Muscle of leg (tissue), 16 donors: ENCODE measurements at places on chromosomes 1 and 21. TPM values are rescaled to one million over a fixed set of nuclear protein-coding genes. Genes with fewer than 3 reads are reported as not detected.

- H3K27me3 ChIP-seq: peaks cover 5% of the 10 kb centered on the region
- H3K4me3 ChIP-seq: peak overlapping the region; percentile 1
- DNase-seq: no peak
- H3K36me3 ChIP-seq: peaks cover 46% of the 10 kb centered on the region
- H3K4me1 ChIP-seq: peaks cover 45% of the 10 kb centered on the region
- H3K27ac ChIP-seq: peak overlapping the region; percentile 65
These were observed 1.8 kb downstream of the FNDC5 start for GRCh38 chr1:32868806-32869455.

- no peaks in the 10 kb centered on the region for H3K36me3 ChIP-seq
- DNase-seq: peak; percentile 25
- no peak overlapping the region for H3K4me3 ChIP-seq
These were observed 133.7 kb downstream of the PTPRU start for GRCh38 chr1:29370067-29370466.

DNA sequence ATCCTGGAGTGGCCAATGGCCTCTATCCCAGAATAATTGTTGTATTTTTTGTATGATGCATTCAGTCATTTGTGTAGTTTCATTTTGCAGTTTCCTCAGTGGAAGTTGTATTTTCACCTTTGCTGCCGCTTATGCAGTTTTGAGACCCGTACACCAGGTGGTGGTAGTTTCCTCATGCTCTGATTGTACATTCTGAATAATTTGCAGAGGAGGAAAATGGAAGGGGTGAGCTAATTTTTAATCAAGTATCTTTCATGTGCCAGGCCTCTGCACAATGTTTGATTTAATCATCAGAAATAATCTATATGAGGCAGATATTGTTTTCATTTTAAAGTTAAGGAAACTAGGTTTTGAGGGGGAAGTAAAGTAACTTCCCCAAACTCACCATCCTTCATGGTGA lies 29.5 kb downstream of the HLX start:
- no peak overlapping the region for H3K27ac ChIP-seq
- peak; percentile 45 for DNase-seq
- H3K4me3 ChIP-seq: no peak overlapping the region
- no peaks in the 10 kb centered on the region for H3K36me3 ChIP-seq
- peaks cover 22% of the 10 kb centered on the region for H3K4me1 ChIP-seq

GRCh38 chr1:19113697-19114092 lies 96.4 kb downstream of the UBR4 start:
- H3K4me1 ChIP-seq: peaks cover 18% of the 10 kb centered on the region
- DNase-seq: peak; percentile 38
- no peak overlapping the region for H3K4me3 ChIP-seq

- H3K36me3 ChIP-seq: no peaks in the 10 kb centered on the region
- H3K27me3 ChIP-seq: peaks cover 25% of the 10 kb centered on the region
- peaks cover 19% of the 10 kb centered on the region for H3K4me1 ChIP-seq
- no peak overlapping the region for H3K27ac ChIP-seq
- H3K4me3 ChIP-seq: no peak overlapping the region
These were observed 52.1 kb upstream of the LAPTM5 start for GRCh38 chr1:30809514-30810263.

The FBXO44 gene
- total RNA-seq: 4.8 TPM

DNA sequence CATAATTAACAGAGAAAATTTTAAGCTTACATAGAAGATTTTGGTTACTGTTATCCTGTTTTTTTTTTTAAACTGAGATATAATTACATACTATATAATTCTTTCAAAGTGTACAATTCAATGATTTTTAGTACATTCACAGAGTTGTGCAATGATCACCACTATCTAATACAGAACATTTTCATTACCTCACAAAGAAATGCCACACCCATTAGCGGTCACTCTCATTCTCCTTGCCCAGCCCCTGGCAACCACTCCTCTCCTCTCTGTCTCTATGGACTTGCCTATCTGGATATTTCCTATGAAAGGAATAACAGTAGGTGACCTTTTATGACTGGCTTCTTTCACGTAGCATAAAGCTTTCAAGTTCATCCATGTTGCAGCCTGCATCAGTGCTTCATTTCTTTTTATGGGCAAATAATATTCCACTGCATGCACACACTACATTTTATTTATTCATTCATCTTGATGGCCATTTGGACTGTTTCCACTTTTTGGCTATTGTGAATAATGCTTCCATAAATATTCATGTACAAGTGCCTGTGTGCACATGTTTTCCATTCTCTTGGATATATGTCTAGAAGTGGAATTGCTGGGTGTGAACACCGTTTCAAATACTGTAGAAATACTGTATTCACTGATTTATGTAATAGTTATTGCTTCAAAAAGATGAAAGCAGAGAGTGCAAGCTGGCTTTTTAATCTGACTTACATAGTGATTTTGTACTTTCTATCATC lies 26.5 kb downstream of the TAF5L start:
- DNase-seq: no peak
- H3K4me1 ChIP-seq: peaks cover 2% of the 10 kb centered on the region
- no peak overlapping the region for H3K4me3 ChIP-seq
- no peaks in the 10 kb centered on the region for H3K27me3 ChIP-seq

The FCGR1A gene
- 1.4 TPM for total RNA-seq

DNA sequence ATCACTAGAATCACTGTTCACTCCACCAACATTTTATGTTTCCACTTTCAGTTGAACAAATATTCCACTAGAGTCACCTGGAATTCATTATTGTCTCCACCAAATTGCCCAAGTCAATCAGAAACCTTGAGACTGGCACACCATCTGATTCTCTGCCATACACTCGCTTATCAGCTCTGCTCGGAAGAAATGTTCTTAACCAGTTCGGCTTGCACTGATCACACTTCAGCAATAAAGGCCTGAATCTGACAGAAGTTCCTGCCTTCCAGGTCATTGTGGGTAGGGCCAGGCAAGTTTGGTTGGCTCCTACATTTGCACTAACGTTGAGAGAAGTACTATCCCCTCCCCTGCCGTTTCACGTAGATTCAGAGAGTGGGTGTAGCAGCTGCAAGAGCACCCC lies 10.0 kb downstream of the TPM3 start:
- H3K4me3 ChIP-seq: peak overlapping the region; percentile 97
- H3K27me3 ChIP-seq: no peaks in the 10 kb centered on the region
- H3K4me1 ChIP-seq: peaks cover 33% of the 10 kb centered on the region

GRCh38 chr1:37949524-37950152 lies 2.8 kb upstream of the INPP5B start:
- no peak overlapping the region for H3K4me3 ChIP-seq
- H3K27me3 ChIP-seq: no peaks in the 10 kb centered on the region
- H3K36me3 ChIP-seq: peaks cover 2% of the 10 kb centered on the region
- peaks cover 16% of the 10 kb centered on the region for H3K4me1 ChIP-seq
- no peak overlapping the region for H3K27ac ChIP-seq
- no peak for DNase-seq

The KCNK2 gene
- 3.7 TPM for total RNA-seq

- H3K36me3 ChIP-seq: no peaks in the 10 kb centered on the region
- no peaks in the 10 kb centered on the region for H3K27me3 ChIP-seq
- H3K27ac ChIP-seq: peak overlapping the region; percentile 56
- peak overlapping the region; percentile 68 for H3K4me3 ChIP-seq
- H3K4me1 ChIP-seq: peaks cover 18% of the 10 kb centered on the region
These were observed 31.3 kb upstream of the JUN start for GRCh38 chr1:58815069-58815685.

The TSPAN2 gene
- 17.6 TPM for total RNA-seq

- no peaks in the 10 kb centered on the region for H3K27me3 ChIP-seq
- DNase-seq: no peak
- H3K4me3 ChIP-seq: no peak overlapping the region
- no peaks in the 10 kb centered on the region for H3K36me3 ChIP-seq
These were observed 9.4 kb upstream of the BACH1 start for GRCh38 chr21:29289317-29289716.

DNA sequence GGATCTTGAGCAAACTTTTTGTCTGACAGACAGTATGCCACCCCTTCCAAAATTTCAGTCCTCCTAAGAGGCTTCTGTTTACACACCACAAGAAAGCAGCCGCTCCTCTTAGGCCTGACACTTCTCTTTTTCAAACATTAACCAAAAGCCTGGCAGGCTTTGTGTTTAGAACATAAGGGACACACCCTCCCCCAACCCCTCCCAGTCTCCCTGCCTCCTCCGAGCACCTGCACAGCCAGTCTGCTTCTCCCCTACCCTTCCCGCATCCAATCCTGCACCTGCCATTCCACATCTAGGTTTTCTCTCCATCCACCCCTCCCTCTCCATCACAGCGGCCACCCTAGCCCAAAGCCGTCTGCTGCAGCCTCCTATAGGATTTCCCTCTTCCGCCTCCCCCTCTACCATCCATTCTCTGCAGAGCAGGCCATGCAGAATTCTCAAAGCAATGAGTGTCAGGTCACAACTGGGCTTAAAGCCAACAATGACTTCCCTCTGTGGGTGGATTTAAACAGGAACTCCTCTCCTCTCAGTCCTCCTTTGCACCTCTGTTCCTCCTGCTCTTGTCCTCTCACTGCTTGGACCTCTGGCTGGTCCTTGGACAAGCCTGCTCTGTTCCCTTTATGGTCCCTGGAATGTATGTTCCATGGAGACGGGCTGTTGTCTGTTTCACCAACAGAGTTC lies 478.2 kb downstream of the NPHP4 start:
- H3K4me3 ChIP-seq: no peak overlapping the region
- H3K4me1 ChIP-seq: peaks cover 11% of the 10 kb centered on the region
- no peaks in the 10 kb centered on the region for H3K36me3 ChIP-seq

- H3K27me3 ChIP-seq: no peaks in the 10 kb centered on the region
- peaks cover 95% of the 10 kb centered on the region for H3K36me3 ChIP-seq
- no peak overlapping the region for H3K27ac ChIP-seq
- H3K4me1 ChIP-seq: peaks cover 21% of the 10 kb centered on the region
These were observed 36.7 kb downstream of the PARP1 start for GRCh38 chr1:226371027-226371694.

GRCh38 chr1:32291708-32292538 lies at the start of gene HDAC1:
HDAC1 (plus strand) TSS chr1:32292083; CDS start chr1:32292170, 87 bp downstream.
- H3K27me3 ChIP-seq: no peaks in the 10 kb centered on the region
- peaks cover 8% of the 10 kb centered on the region for H3K4me1 ChIP-seq
- no peaks in the 10 kb centered on the region for H3K36me3 ChIP-seq
- H3K27ac ChIP-seq: peak within 1 kb of the TSS; percentile 82
- peak; percentile 93 for DNase-seq

DNA sequence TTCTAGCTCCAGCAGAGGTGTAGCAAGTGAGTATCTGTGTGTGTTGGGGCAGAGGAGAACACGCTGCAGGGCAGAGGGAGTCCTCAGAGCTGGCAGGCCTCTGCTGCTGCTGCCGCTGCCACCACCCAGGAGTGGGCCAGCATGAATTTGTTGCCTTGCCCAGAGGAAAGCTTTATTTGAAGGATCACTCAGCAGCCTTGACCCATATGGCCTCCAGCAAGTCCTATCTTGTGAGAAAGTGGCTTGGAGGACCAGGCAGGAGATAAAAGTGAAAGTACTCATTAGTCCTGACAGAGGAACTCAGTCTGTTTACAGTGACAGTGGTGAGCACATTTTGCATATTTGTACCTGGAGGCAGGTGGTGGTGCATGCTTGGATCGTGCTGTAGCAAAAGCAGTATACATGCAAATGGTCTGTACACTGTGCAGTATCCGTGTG lies 3.1 kb downstream of the TRAF5 start:
- H3K27ac ChIP-seq: no peak overlapping the region
- peaks cover 36% of the 10 kb centered on the region for H3K4me1 ChIP-seq
- H3K27me3 ChIP-seq: no peaks in the 10 kb centered on the region

- no peaks in the 10 kb centered on the region for H3K36me3 ChIP-seq
- H3K4me1 ChIP-seq: no peaks in the 10 kb centered on the region
- H3K4me3 ChIP-seq: no peak overlapping the region
- DNase-seq: no peak
These were observed 145.6 kb downstream of the MRPL39 start for GRCh38 chr21:25461725-25462124.

DNA sequence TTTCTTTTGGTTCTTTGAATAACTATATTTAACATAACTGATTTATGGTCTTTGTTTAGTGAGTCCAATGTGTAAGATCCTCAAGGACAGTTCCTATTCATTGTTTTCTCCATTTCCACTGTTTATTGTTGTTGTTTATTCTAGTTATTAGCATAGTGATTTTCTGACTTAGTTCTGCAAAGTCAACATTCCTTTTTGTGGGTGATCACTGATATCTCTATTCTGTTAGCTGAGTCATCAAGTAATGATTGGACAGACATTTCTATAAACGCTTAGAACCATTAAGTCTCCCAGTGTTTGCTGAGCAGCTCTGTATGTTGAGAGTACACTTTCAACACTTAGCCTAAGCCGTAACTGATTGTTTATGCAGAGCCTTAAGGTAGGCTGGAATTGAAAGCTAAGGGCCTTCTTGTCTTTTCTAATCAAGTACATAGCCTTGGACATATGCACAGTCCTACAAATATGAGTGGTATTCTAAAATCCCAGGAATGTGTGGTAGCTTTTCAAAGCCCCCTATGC lies 87.1 kb downstream of the SLC5A9 start:
- H3K4me3 ChIP-seq: no peak overlapping the region
- no peaks in the 10 kb centered on the region for H3K36me3 ChIP-seq
- H3K27ac ChIP-seq: no peak overlapping the region
- no peaks in the 10 kb centered on the region for H3K27me3 ChIP-seq
- H3K4me1 ChIP-seq: no peaks in the 10 kb centered on the region

DNA sequence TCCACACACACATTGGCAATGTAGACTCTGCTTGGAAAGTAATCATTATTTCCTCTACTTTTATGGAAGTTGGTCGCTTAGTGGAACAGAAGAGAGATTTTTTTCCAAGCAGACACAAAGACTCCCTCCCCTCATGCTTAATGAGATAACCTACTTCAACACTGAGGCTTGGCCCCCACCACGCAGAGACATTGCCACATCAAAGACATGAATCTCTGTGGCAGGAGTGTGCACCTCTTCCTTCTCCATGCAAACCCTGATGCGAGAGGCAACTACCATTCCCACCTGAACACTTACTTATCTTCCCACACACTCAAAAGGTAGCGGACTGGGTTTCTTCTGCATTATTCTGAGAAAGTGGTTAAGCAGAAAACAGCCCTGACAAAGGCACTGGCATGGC lies 37.3 kb upstream of the LPAR3 start:
- no peak overlapping the region for H3K4me3 ChIP-seq
- no peak overlapping the region for H3K27ac ChIP-seq
- no peaks in the 10 kb centered on the region for H3K4me1 ChIP-seq
- no peaks in the 10 kb centered on the region for H3K27me3 ChIP-seq

The MYCL gene
- 2.4 TPM for total RNA-seq

DNA sequence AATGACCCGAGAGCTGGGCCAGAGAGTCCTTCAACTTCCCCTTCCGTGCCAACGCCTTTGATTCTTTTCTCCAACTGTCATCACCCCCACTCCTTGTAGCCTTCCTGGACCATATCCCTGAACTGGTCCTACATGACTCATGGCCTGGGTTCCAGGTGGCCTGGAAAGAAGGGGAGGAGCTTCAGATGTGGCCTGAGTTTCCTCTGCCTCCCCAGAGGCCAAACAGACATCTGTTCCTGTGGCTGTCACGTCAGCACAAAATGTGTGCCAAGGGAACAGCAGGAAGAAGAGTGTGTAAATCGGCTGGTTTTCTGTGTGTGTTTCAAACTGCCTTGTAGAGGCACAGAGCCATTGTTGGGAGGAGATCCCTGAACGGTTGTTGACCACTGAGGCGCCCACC lies 24.9 kb upstream of the KIRREL1 start:
- DNase-seq: peak; percentile 29
- no peak overlapping the region for H3K4me3 ChIP-seq
- H3K27ac ChIP-seq: no peak overlapping the region
- no peaks in the 10 kb centered on the region for H3K27me3 ChIP-seq
